Astrocyte of the spinal cord (primary cell): ENCODE measurements at places on chromosomes 5 and 9.

DNA sequence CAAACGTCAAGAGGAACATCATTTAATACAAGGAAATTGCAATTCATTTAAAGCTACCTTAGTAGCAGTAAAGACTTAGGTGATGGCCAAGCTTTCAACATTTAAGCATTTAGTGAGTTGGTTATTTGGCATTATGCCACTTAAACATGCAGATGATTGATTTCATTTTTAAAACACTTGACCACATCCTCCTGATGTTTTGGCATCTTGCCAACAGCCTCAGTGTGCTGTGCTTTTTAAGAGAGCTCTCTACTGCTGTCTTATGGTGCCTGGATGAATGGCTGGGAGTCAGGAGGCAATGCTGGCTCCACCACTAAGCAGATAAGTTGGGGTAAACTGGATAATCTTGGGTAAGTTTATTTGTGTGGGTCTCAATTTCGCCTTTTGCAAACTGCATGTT, 364.5 kb downstream of the MAN2A1 start:
- peak; percentile 87 for DNase-seq

DNA sequence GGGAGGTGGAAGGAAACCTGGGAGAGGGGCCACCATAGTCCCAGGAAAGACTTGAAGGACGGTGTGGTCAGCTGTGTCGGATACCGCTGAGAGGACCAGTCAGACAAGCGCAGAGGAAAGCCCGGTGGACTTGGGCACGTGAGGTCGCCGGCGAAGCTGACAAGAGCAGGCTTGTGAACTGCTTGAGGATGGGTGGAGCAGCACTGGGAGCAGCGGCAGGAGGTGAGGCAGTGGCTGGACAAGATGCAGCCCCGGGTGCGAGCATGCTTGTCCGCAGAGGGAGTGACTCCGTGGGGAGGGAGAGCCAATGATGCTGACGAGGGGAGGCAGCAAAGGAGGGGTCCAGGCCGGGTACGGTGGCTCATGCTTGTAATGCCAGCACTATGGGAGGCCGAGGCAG, 18.3 kb upstream of the CD74 start:
- no peak for DNase-seq

- no peak for DNase-seq
Measured at GRCh38 chr5:98936948-98937715, 8.3 kb upstream of the CHD1 start.

- DNase-seq, result no peak
Measured at GRCh38 chr5:132380047-132380446, 10.5 kb downstream of the SLC22A5 start.

GRCh38 chr5:32138839-32139493, 35.2 kb downstream of the GOLPH3 start:
- no peak for DNase-seq

GRCh38 chr9:125544988-125545651, 161.9 kb downstream of the MAPKAP1 start:
- peak; percentile 95 for DNase-seq

- no peak for DNase-seq
Measured at GRCh38 chr9:118957585-118957984, 411.6 kb downstream of the BRINP1 start.

DNA sequence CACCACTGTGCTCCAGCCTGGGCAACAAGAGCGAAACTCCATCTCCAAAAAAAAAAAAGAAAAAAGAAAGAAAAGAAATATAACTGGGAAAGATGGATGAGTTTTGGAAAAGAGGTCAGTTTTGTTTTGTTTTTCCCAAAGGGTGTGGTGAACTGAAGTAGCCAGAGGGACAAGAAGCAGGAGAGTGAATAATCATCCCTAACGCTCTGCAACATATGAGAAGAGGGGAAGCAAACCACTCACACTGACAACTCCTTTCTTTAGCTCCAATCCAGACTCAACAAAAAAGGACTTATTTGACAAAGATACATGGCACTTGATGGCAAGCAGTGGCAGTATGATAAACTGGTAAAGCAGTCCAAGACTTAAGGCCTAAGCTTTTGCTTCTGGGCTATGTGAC, 176.1 kb upstream of the HMHB1 start:
- no peak for DNase-seq

DNA sequence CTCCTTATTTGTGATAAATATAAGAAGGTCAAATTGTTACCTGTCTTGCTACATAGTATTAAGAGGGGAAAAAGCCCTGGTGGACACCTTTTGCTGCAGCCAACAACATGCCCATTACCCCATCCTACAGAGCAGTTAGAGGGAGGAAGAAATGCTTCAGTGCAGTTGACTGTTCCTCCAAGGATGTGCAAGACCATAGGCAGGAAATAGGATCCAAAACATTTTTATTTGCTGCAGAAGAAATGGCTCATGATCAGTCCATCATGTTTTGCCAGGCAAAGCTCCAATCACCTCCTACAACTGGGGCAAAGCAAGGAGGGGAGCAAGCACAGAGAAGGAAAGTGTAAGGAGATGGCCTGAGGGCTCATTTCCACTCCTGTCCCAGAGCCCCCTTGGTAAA, 399.1 kb upstream of the PIK3R1 start:
- DNase-seq, result no peak

GRCh38 chr9:131404987-131405386, 11.1 kb downstream of the PRRC2B start:
- DNase-seq, result no peak

DNA sequence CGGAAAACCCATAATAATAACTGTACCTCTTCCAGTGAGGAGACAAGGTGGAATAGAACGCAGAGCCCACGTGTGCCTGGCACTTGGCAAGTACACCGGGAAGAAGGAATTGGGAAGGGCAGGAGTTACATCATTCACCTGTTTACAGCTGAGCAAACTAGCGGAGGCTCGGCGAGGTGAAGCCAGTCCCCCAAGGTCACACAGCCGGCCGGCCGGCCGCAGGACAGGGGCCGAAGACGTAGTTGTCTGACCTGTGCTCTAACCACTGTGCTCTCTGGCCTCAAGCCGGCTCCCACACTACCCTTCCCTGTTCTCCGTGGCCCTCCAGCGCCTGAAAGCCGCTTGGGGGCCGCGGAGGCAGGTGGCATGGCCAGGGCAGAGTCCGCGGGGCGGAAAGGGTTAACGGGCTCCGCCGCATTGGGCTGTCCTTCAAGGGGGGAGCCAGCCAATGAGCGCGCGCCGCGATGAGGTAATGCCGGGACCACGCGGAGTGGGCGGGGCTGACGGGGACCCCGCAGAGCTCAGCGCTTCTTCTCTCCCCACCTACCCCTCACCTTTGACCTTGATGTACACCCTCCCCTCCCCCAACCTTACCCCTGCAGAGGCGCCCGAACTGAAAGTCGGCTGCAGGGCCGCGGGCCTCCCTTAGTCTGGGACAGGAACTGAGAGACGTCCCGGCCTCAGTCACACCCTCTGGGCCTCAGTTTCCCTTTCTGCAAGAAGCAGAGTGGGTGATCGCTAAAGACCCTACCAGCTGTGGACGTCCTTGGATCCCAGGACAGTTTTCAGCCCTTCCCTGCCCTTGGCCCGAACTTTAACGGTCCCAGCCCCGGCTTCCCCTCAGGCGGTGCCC, 125.1 kb downstream of the C9orf50 start:
- peak; percentile 92 for DNase-seq

DNA sequence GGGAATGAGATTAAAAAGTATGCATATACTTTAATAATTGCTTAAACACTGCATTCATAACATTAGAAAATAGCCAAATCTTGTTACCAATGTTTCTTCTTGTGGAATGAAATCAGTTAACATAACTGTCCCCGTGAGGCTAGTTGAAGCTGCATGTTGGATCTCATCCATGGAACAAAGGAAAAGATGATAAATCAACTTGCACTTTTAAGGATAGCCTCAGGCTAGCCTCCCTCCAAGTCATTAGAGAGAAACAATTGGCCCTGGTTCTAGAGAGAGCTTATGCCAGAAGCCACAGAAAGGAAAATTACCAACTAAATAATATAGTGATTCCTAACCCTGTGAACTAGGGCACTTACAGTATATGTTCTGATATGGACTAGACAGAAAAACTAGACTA, 66.9 kb downstream of the GRIN3A start:
- DNase-seq, result no peak

- no peak for DNase-seq
Measured at GRCh38 chr5:133371371-133372155, 240.8 kb downstream of the FSTL4 start.

DNA sequence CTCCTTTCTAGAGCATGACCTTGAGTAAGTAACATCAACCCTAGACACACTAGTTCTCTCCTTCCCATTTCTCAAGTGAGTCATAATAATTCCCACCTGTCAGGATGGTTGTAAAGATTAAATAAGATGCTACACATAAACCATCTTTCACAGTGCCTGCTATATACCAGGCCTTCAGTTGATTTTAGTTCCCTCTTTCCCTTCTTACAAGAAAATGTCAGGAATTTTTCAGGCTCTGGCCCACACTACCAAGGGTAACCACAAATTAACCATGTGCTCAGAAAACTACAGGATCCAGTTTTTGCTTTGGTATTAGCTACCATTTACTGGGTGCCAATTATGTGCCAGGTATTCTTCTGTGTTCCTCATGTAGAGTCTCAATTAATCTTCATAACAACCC, 42.7 kb upstream of the RARS1 start:
- DNase-seq, result peak; percentile 22
